NCI-H524 treated with DMSO at 0.1 percent for 48 hours (cell line): ENCODE measurements at places on chromosomes 1 and 21.

GRCh38 chr1:89566761-89567174, 42.1 kb downstream of the LRRC8B start:
- DNase-seq = peak; percentile 69

- no peak for DNase-seq
These were observed 46.0 kb downstream of the RUNX1 start for GRCh38 chr21:35002879-35003722.

GRCh38 chr21:17613242-17613676, 558 bp upstream of the BTG3 start:
- no peak for DNase-seq

DNA sequence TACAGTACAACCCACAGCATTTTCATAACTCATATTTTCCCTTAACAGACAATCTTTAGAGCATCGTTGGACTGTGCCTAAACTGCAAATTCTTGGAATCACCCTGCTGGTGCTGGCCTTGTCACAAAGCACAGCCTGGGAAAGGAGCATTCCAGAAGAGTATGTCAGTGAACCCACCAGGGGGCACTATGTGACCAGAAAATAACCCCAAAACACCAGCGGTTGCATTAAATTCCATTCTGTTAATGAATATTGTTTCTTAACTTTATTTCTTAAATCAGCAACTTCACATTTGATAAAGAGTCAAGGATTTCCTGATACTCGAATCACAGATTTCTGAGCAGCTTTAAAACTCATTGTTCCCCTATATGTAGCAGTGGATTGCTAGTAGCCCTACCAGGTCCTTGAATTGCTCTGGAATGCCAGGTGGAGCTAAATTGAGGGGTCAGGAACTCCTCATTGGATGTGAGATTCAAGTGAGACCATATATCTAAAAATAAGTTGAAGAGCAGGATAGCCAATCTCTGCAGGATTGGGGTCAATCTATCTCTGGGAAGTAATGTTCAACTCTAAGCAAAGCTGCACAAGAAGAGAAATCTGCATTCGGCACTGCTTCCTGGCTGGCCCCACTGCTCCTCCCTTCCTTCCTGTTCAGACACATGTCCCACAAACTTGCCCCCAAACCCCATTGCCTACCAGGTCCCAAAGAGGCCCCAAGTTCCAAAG, 12.7 kb upstream of the RAB4A start:
- no peak for DNase-seq

GRCh38 chr21:30168086-30168485, 1.5 kb upstream of the CLDN17 start:
- DNase-seq = no peak

DNA sequence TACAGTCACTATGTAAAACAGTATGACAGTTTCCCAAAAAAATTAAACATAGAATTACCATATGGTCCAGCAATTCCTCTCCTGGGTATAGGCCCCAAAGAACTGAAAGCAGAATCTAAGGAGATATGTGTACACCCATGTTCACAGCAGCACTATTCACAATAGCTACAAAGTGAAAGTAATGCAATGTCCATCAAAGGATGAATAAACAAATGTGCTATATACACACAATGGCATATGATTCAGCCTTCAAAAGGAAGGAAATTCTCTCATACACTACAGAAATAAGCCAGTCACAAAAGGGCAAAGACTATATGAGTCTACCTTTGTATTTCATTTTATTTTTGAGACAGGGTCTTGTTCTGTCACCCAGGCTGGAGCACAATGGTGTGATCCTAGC, 120.4 kb downstream of the TOMM20 start:
- DNase-seq = no peak

DNA sequence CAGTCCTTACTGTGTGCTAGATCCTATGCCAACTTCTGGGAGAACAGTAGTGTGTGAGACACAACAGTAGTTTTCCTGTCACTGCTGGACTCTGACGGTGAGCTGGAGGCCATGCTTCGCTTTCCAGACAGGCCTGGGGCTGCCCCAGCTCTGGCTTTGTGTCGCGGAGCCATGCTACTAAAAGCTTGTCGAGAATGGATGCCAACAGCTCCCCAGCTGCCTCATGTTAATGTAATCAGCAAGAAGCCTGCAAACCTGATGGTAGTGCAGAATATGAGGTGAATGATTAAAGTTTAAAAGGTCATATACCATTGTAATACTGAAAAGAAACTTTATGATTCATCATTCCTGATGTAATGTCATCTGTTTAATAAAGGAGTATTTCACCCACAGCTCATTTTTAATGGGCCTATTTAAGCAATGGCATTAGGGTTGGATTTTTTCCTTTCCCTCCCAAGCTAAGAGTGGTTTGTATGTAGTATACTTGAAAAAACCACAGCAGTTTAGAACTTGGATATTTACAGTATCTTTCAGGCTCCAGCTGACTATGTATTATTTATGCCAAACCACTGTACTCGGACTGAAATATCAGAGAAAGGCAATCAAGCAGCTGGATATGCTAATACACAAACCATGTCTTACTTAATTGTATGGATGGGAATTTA, 343.0 kb downstream of the NUF2 start:
- no peak for DNase-seq

- DNase-seq = no peak
These were observed 35.9 kb upstream of the CTTNBP2NL start for GRCh38 chr1:112359961-112360767.

DNA sequence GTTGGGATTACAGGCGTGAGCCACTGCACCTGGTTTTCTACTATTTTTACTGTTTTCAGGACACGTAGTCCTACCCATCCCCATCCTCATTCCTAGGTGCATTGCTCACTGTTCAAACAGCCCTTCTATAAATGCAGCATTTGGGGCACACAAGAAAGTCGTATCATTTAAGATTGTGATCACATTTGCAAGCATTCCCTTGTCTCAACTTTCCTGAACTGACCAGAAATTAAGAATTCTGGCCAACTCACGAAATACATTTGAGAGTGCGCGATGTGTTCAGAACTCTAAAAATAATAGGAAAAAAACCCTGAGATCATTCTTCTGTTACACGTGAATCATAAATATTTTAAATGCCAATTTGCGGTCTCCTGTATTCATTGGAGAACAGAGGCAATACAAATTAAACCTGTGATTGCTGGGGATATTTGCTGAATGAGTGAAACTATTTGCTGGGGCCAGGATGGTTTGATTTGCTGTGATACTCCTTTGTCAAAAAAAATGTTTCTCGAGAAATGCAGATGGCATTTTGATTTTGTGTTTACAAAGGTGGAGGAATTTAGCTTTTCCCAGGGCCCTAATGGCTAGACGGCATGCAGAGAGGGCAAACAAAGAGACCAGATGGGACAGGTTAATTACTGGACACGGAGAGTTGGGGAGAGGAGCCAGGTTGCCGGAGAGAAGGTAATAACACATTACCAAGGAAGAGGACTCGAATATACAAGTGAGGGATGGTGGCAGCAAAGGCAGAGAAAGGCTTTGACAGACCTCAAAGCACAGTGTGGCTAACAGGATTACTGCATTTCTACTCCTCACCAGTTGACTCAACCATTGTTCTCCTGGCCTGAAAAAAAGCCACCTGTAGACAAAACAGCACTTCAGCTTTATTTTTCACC, 38.4 kb downstream of the STPG1 start:
- peak; percentile 31 for DNase-seq

GRCh38 chr1:80272495-80272894, 1266.0 kb upstream of the ADGRL4 start:
- no peak for DNase-seq

DNA sequence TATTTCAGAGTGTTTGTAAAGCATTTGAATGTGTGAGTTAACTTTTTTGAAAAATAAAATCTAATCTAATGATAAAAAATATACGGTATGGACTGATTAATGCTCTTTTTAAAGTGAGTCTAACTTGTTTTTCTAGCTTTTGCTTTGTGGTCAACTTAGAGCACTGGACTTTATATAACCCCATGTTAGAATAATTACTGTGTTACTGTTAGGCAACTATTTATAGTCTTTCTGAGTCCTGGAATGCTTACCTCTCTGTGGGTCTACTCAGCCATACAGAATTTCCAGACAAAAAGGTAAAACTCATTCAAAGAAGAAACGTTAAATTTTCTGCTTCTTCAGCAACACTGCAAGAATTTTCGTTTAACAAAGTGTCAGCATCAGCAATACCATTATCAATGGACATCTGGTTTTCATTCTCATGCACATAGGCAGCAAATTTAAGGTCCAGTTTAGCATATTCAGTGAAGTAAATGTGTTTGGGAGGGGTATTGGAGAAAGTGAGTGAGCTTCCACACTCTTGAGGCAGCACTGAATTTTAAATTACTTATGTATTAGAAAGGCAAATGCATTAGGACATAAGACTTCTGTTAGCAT, 664.7 kb upstream of the NEGR1 start:
- no peak for DNase-seq

- no peak for DNase-seq
These were observed 122.4 kb downstream of the SIPA1L2 start for GRCh38 chr1:232507571-232507970.

DNA sequence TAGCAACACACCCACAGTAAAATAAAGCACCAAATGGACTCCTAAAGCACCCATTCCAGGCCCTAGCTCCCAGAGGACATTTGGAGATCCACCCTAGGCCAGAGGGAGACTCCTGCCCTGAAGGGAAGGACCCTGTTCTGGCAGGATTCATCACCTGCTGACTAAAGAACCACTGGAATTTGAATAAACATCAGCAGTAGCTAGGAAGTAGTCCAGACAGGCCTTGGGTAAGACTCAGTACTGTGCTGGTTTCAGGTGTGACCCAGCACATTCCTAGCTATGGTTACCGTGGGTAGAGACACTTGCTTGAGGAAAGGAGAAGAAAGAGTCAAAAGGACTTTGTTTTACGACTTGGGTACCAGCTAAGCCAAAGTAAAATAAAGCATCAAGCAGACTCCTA, 92.7 kb upstream of the LRRC7 start:
- DNase-seq = no peak

- DNase-seq = no peak
These were observed 49.7 kb downstream of the SLX9 start for GRCh38 chr21:44989537-44989886.

GRCh38 chr21:39705849-39706248, 39.1 kb upstream of the IGSF5 start:
- no peak for DNase-seq

GRCh38 chr1:155007251-155007828, 4.7 kb downstream of the ZBTB7B start:
- no peak for DNase-seq

GRCh38 chr21:44572959-44573583, 458 bp upstream of the KRTAP10-4 start:
- DNase-seq = no peak

DNA sequence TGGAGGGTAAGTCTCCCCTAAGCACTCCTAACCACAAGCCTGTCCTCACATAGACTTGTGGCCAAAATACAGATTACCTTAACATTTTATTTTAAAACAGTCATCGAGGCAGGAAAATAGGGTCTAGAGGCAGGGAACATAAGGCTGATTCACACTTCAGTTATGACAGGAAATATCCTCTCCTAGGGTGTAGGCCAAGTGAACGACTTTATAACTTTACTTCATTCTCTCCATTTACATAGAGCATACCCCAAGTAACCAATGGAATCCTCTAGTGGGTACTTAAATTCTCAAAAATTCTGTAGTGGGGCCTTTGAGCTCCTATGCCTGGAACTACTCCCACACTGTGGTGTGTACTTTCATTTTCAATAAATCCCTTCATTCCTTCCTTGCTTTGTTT, 113.0 kb downstream of the WDR3 start:
- no peak for DNase-seq

- DNase-seq = no peak
These were observed 94.0 kb upstream of the FMN2 start for GRCh38 chr1:239997515-239998311.

DNA sequence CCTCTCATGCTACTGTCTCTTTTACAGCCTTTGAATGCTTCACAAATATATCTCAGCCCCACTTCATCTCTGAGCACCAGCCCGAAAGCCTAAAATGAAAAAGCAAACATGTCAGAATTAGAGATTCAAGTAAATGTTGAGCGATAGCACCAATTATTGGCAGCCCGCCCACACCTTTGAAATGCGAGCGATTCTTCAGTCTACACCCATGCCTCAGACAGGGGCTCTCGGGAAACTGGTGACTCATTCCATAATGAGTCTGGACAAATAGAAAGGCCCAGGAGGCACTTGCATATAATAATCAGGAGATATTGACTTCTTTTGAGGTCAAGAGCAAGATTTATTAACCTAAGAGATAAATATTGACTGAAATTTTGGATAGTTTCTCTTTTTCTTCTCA, 487.3 kb upstream of the PTBP2 start:
- no peak for DNase-seq

DNA sequence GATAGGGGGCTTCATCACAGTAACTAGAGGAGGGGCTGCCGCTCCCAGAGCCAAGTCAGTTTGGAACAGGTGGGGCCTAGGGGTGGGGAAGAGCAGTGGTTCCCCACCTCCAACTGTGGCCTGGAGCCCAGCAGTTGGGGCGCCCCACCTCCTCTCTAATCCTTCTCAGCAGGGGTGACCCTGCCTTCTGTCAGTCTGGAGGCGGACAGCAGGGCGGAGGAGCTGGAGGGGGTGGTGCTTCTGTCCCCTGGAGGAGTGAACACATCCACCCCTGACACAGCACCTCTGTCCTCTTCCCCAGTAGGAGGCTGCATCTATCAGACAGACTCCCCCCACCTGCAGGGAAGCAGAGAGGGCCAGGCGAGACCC, 73.8 kb downstream of the MRPL37 start:
- DNase-seq = peak; percentile 91

GRCh38 chr1:182680901-182681567, 3.4 kb downstream of the RGS8 start:
- no peak for DNase-seq

- DNase-seq = no peak
These were observed 837 bp downstream of the FOXD3 start for GRCh38 chr1:63322944-63323864.

DNA sequence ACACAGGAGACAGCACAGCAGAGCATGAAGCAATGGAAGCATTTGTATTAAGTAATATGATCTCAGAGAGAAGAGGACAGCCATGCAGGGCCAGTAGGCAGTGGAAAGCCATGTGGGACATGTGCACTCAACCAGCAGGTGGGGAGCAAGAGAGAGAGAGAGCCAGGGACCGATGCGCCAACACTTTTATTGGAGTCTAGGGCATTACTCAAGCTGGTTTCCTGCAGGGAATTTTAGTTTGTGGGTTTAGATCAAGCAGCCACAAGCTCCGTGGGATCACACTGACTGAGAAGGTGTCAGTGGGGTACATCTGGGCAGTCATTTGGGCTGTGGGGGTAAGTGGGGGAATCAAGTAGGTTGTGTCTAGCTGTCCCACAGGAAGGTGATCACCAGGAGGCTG, 137.1 kb downstream of the PCBP3 start:
- no peak for DNase-seq

DNA sequence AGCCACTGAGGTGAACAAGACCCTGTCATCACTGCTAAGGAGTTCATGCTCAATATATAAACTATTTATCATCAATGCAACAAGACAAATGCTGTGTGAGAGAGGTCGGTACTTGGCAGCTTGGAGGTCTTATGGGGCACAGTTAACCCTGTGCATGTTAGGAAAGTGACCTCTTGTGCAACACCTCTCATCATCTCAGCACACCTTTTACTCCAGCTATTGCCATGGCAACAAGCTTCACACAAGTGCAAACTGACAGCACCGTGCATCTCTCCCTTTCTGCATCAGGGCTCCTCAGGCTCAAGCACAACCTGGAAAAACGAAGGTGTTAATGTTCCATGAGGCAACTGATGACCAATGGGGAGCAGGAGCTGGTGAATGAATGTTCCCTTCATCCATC, 14.7 kb upstream of the MYSM1 start:
- no peak for DNase-seq
